ENCODE measurements at places on chromosomes 2 and 18. TPM values are rescaled to one million over a fixed set of nuclear protein-coding genes. Genes with fewer than 3 reads are reported as not detected.

DNA sequence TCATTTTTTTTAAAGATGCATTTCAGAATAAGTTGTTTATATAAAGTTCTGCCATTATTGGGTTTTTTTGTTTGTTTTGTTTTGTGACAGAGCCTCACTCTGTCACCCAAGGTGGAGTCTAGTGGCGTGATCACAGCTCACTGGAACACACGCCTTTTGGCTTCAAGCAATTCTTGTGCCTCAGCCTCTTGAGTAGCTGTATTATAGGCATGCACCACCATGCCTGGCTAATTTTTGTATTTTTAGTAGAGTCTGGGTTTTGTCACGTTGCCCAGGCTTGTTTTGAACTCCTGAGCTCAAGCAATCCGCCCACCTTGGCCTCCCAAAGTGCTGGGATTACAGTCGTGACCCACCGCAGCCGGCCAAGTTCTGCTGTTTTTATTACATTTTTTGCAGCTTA is 72.3 kb downstream of the R3HDM1 start:
- DNase-seq: no peak

DNA sequence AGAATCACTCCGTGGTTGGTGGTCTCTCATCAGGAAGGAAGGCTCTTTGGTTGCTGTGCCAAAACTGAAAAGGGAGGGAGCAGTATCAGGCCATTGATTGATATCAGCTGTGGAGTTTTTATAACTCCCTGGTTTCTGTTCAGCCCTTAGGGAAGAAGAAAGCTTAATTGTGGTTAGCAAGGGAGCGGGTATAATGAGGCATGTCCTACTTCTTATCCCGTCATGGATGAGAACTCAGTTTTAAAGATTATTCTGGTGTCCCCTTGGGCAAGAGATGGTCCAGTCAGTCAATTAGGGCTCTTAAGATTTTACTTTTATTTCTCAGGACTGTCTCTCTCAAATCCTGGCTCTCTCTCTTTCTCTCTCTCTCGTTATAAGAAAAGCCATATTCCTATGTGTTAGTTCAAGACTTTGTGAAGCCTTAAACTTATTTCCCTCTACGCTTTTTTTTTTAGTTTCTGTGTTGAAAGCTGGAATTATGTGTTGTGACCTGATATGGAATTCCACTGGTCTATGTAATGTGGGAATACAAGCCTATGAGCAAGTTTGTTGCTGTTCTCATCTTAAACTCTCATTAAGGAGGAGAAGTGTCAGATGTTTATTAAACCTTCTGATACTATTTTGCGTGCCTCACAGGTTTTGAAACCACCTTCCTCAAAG is 514.0 kb upstream of the CDH2 start:
- DNase-seq: no peak

- no peak for DNase-seq
Observed at GRCh38 chr2:29097569-29097968, 17.6 kb upstream of the CLIP4 start.

- no peak for DNase-seq
Observed at GRCh38 chr2:169189132-169189531, 119.8 kb downstream of the DHRS9 start.

DNA sequence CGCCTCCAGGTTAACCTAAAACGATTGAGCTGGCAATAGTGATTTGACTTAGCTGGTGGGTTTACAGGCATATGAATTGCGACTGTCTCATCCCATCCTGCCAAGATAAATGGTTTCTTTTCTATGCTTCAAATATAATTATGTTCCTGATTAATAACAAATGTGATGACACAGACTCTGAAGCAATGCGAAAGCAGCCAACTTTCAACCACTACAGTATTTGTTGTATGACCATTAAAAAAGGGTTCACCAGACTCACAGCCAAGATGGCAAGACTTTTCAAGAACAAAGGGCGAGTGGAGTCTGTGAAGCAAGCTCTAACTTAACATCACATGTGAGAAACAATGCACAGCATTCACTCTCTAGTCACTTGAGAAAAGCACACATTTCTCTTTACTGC is 186.6 kb downstream of the PID1 start:
- DNase-seq: peak; percentile 4

ATP8B1 gene
- 68.2 TPM for polyA plus RNA-seq

Data from large intestine (tissue), 12 donors.